ENCODE measurements at places on chromosomes 3 and 15.
A peak's percentile ranks its signal among the peaks of the same experiment; 100 is the strongest.

GRCh38 chr15:85828874-85829273 is 34.1 kb upstream of the KLHL25 start:
- no peak for DNase-seq

- DNase-seq: no peak
Observed at GRCh38 chr3:127221446-127222035, 28.6 kb downstream of the PRR23E start.

DNA sequence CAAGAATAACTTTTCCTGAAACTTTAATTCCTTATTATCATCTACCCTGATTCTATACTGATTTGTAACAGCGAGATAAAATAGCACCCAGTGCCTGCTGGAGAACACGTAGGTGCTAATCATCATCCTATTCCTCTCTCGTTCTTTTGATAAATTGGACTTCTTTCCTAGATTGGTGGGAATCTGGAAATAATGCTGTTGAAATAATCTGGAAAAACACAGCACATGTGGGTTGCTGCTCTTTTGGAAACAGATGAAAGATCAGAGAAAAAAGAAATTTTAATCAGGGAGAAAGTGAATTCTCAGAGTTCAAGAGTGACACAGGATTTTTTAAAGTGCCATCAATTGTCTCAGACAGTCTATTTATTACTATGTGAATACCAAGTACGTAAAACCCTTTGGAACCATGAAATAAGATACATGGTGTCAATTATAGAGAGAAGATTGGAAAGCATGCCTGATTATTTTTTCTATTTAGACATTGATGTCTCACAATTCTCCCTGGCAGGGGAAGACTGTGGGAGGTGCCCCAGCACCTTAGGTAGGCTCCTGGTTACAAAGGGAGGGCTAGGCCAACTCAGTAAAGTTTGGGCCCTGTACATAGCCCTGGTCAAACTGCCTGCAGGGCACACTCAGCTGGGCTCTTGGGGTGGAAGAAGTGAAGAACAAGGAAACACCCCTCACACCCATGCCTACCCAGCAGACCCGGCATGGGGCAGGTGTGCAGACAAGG is 60.0 kb upstream of the SNRPA1 start:
- no peak for DNase-seq

GRCh38 chr15:27358751-27359434 is 387.9 kb downstream of the GABRG3 start:
- DNase-seq: no peak

- no peak for DNase-seq
Observed at GRCh38 chr3:72412340-72412956, 435.8 kb downstream of the SHQ1 start.

- no peak for DNase-seq
Observed at GRCh38 chr3:71718072-71718471, 7.1 kb downstream of the EIF4E3 start.

- DNase-seq: no peak
Observed at GRCh38 chr3:169118666-169119370, 544.7 kb downstream of the MECOM start.

GRCh38 chr3:114421204-114421603 is 127.4 kb downstream of the TIGIT start:
- DNase-seq: no peak

DNA sequence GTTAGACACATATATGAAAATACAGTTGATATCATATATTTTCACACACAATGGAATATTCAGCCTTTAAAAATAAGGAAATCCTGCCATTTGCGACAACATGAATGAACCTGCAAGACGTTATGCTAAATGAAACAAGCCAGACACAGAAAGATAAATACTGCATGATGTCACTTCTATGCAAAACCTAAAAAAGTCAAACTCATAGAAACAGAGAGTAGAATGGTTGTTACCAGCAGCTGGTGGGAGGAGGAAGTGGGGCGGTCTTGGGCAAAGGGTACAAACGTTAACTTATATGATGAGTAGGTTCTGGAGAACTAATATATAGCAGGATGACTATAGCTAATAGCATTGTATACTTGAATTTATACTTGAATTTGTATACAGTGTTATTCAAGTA is 213.2 kb upstream of the NR2F2 start:
- DNase-seq: no peak

DNA sequence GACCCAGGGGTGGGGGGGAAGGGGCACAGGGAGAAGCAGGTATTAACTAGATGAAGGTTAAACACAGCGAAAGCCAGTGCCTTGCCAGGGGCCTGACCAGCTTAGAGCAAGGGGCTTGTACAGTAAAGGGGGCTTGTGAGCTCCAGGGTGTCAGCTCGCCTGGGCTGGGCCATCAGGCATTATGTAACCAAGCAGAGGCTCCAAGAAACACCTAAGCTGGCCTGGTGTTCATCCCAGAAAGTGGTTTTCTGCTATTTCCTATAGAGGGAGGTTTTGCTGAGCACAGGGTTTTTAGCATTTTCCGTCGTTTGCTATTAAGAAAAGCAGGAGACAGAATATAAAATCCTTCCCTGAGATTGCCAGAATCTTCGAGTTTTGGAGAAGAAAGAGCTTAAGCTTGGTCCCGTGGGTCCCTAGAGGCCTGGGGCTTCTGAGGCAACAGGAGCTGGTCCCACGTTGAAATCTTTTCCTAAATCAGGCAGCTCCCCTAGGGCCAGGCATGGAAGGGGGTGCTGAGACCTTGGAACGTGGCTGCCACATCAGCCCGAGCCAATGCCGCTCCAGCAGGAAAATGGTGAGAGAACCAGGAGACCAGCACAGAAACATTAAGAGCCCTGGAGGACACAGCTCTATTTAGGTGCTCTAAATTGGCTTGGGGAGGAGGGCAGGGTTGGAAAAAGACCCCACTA is 71.4 kb downstream of the ISG20 start:
- DNase-seq: no peak

DNA sequence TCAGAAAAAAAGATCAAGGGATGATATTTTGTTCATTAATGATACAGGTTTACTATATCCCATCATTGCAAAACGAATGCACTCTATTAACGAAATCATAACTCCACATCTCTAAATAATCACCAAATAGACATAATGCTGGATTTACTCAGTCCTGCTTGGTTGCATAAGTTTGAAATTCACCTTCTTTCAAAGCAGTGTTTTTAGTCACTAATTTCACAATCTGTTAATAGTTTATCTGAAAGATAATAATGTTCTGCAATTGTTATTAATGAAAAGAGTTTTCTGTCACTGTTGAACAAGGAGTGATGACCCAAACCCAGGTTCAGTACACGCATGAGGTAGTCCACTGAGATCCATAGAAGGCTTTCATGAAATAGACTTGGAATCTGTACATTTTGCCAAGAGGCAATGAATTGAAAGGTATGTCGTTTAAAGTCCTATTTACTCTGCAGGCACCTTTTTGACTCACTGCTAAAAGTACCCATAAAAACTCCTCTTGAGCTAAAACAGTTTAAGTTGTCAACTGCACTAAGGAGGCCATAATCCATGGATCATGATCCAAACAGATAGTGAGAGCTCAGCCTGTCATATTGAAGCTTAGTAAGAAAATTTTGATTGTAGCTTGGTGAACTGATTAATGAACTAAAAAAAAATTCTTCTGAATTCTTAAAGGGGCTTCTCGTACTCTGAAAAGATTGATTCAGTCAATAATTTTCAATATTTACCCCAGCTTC is 75.6 kb upstream of the MBNL1 start:
- no peak for DNase-seq

DNA sequence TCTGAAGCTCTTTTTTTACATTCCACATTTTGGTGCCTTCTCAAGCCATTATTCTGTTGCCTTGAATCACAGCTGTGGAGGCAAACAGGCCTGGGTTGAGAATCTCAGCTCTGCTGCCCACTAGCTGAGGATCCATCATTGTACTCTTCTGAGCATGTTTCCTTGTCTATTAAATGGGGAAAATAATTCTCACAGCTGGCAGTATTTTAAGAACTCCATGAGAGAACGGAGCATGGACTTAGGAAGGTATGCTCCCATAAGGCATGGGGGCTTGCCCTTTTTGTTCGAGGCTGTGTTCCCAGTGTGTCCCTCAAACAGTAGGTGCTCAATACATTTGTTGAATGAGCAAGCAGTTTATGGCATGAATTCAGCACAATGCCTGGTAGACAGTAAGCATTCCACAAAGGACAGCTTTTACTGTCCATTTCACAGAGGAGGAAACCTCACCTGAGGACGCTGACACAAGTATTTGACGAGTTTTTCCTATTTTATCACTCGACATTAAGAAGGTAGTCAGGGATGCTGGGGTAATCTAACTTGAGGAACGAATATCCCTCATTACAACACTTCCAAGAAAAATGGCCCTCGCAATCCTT is 2.1 kb upstream of the PTPRG start:
- peak; percentile 38 for DNase-seq

DNA sequence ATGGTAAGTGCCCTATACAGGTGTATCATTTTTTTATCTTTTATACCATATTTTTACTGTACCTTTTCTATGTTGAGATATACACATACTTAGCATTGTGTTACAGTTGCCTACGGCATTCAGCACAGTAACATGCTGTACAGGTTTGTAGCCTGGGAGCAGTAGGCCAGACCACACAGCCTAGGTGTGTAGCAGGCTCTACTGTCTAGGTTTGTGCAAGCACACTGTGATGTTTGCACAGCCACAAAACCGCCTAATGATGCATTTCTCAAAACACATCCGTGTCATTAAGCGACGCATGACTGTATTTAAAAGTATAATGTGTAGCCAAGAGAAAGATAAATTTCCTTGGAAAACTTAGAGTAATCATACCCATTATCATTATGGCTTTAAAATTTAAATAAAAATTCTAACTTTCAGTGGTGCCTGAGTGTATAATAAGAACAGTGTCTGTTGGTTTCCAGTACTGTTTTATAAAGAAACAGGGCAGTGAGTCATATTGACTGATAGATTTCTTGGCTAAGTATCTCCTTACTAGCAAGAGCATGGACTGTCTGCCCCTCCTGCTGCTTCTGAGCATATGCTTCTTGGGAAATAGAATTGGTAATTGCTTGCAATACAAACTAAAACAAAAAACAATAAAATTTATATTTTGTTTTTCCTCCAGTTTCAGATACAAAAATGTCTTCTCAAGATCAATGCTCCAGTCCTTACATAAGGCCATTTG is 18.3 kb downstream of the CALML4 start:
- DNase-seq: peak; percentile 77

- DNase-seq: peak; percentile 57
Observed at GRCh38 chr3:12553921-12554391, 2.9 kb upstream of the MKRN2 start.

DNA sequence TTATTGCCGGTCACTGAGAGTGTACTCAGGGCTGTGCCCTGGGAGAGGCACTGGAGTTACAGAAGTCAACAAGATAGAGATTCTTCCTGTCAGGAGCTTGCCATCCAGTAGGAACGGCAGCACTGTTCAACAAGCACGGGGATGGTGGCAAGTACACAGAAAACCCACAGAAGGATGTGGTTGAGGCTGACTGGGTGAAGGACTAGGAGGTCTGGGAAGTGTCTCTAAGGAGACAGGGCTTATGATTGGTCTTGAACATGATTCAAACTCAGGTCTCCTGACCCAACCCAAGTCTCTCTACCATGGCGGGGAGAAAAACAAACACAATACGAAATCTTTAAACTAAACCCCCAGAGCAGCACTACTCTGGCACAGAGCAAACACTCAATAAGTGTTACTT is 37.6 kb downstream of the ERICH6 start:
- DNase-seq: no peak

DNA sequence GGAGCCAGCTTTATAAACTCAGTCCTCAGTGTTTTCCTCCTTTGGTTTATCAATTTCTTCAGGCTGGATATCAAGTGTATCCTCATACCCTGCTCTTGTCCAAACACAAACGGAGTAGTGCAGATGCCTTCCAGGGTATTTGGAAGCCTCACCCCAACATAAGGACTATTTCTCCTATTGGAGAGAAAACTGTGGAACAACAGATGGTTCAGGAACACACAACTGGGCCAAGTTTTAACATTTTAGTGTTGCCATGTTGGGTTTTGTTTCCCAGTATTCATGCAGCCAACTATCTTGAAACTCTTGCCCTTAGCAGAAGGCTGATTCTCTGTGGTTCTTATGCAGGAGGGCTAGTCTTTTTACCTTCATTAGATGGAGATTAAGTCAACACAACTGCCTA is 398.1 kb downstream of the GABRB3 start:
- DNase-seq: no peak

DNA sequence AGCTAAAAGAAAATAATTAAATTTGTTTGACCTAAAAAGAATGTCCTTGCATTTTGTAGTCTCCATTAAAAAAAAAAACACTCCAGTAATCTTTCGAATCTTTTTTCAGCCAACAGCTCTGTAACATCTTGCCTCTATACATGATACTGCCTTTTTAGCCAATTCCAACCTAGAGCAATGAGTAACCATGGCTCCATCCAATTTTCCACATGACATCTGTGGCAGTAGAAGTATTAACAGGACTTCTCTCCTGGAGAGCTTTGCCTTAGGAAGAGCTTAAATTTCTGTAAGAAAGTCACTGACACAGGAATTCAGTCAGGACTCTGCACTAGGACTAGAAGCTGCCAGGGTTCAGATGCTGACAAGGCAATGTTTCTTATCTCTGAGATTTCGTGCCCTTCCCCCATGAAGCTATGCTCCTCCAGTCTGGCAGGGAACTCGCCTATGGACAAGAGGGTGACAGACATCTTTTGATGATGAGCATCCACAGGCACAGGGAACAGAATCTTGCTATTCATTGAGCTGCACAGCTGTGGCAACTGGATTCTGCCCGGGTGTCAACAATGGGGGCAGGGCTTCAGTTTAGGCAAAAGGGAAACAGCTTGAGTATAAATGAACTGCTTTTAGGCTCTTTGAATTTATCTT is 81.8 kb downstream of the ALCAM start:
- peak; percentile 32 for DNase-seq

- peak; percentile 87 for DNase-seq
Observed at GRCh38 chr15:52100807-52101442, 11.7 kb downstream of the BCL2L10 start.

DNA sequence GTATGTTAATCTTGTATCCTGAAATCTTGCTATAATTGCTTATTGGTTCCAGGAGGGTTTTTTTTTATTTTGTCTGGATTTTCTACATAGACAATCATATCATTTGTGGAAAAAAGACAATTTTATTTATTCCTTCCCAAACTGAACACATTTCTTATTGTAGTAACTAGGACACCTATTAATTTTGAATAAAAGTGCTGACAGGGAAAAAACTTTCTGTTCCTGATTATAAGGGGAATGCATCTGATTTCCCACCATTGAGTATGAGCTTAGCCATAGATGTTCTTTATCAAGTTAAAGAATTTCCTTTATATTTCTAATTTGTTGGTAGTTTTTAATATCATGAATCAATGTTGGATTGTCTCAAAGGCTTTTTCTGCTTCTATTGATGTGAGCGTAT is 460.7 kb upstream of the CNTN3 start:
- no peak for DNase-seq

DNA sequence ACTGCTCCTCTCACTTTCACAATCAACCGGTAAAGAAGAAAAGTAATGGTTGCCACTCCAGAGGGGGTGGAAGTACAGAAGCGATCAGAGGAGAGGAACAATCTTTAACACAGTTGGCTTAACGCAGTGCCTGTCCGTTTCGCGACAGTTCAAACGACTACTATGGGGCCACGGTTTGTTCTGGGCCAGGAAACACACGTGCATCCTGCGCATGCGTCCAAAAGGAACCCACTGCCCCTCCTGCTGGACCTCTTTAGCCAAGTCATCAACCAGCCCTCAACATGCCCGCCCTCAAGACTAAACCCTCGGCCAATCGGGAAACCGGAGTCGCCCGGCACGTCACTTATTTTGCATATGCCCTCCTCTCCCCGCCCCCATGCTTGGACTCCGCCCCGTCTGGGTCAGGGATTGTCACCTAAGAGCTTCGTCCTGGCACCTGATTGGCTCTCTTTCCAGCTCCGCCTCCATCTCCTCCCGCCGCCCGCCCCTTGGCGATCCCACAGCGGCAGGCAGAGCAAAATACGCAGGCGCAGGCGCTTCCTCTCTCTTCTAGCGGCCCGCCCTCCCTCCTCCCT is 345 bp upstream of the CDV3 start:
- DNase-seq: peak; percentile 100
